Tibial nerve (tissue), 4 donors: ENCODE measurements at places on chromosomes 1 and 21. TPM values are rescaled to one million over a fixed set of nuclear protein-coding genes. Genes with fewer than 3 reads are reported as not detected.

Gene RUNX3
- total RNA-seq, result 1.4 TPM

DNA sequence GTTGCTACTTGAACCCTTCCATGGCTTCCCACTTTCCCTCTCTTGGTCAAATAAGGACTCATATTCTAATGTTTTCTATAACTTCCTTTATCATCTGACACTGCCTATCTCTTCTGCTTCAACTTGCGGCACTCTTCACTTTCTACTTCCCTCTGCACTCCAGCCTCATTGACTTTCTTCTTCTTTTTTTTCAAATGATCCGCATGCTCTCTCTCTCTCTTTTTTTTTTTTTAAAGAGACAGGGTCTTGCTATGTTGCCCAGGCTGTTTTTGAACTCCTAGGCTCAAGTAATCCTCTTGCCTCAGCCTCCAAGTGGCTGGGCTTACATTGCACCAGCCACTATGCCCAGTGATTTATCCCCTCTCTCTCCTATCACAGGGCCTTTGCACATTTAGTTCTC is 7.3 kb upstream of the IL10 start:
- DNase-seq, result no peak

DNA sequence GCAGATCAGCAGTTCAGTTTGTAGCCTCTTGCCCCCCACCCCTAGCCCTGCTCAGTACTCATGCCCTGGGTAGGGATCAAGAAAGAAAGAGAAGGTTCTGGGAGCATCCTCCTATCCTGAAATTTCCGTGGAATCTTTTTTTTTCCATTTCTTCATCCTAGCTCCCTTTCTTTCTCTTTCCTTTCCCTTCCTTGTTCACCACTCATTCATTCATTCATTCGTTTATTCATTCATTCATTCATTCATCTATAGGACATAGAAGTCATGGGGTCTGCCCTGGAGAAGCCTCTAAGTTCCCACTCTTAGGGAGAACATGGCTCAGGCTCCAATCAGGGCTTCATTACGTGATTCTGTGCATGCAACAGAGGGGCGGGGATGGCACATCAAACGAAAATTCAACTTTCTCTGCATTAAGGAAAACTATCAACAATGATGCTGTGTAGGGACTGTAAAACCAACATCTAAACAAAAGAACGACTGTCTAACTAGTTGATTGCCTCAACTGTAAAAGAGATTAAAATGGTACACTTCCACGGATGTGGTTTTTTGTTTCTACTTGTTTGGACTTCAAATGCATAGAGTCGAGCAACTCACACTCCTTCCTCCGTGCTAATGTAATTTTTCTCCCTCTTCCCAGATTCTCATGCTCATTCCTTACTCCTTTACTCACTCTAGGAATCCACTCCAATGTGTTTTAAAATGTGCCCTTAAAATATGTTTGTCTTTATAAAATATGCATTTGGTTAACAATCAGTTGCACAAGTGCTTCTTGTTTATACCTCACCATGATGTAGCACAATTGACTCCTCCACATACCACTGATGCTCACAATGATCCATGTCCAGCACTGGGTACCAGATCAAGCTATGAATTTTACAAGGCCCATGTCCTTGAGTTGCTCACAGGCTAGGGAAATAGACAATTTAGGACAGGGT is 101.2 kb upstream of the SLC2A1 start:
- no peak for DNase-seq

DNA sequence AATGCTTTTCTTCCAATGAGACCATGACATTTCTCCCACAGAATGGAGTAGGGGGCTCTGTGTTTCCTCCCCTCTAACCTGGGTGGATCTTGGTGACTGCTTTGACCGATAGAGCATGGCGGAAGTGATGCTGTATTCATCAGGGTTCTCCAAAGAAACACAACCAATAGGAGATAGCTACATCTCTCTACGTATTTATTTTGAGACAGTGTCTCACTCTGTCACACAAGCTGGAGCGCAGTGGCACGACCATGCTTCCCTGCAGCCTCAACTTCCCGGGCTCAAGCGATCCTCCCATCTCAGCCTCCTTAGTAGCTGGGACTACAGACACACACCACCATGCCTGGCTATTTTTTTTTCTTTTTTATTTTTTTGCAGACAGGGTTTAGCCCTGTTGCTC is 29.5 kb upstream of the HNRNPU start:
- no peak for DNase-seq

DNA sequence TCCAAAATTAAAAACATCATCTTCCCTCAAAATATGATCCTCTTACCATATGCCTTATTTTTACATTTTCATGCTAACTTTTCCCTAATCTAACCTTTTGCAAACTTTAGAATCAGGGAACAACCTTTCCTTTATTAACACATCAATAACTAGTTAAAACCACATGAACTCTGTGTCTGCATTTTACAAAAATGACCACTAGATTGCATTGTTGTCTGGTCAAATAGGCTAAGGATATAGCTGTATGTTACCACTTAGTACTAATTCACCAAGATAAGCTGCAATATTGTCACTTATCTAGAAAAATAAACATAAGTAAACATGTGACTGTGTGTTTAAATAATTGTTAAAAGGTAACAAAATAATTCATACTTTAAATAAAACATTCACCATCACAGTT is 82.3 kb downstream of the DENND1B start:
- no peak for DNase-seq

- no peak for DNase-seq
These were observed 2.4 kb upstream of the COL11A1 start for GRCh38 chr1:103110701-103111100.
